ENCODE measurements at places on chromosomes 1 and 21. TPM values are rescaled to one million over a fixed set of nuclear protein-coding genes. Genes with fewer than 3 reads are reported as not detected.

The TFF2 gene
- not detected for total RNA-seq

The WNT3A gene
- 10.1 TPM for total RNA-seq

DNA sequence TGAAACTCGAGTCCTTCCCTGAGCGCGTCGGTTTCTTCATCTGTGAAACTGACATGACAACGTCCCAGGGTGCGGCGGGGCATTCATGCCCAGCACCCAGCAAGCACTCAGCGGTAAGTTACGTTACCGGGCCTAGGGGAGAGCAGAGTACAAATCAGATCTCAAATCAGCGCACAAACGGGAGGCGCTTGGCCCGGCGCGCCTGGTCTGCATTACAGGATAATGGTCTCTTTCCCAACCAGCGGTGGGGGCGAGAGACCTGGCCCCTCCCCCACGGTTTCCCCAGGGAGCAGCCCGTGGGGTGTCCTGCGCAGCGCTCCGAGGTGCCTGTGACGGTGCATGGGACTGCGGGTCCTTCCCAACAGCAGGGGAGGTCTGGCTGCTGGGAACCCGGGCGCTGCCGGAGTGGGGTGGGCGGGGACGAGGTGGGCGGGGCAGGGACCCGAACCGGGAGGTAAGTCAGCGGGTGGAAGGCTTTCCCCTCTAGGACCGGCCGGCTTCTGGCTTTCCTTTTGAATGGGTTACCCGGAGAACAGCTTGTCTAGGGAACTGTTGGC, 1.0 kb downstream of the TMEM51 start:
- peak overlapping the region; percentile 91 for H3K27ac ChIP-seq
- peak overlapping the region; percentile 59 for H3K4me3 ChIP-seq
- peak; percentile 71 for DNase-seq
- no peaks in the 10 kb centered on the region for H3K27me3 ChIP-seq

GRCh38 chr1:94282143-94282711, 44.8 kb upstream of the ARHGAP29 start:
- H3K4me3 ChIP-seq, result no peak overlapping the region
- no peak overlapping the region for H3K27ac ChIP-seq
- no peak for DNase-seq
- no peaks in the 10 kb centered on the region for H3K27me3 ChIP-seq
- H3K4me1 ChIP-seq, result peaks cover 5% of the 10 kb centered on the region

- DNase-seq, result no peak
- H3K4me1 ChIP-seq, result no peaks in the 10 kb centered on the region
- no peaks in the 10 kb centered on the region for H3K36me3 ChIP-seq
- no peak overlapping the region for H3K4me3 ChIP-seq
- no peaks in the 10 kb centered on the region for H3K27me3 ChIP-seq
- no peak overlapping the region for H3K27ac ChIP-seq
Measured at GRCh38 chr1:214588963-214589597, 13.9 kb upstream of the CENPF start.

The RSPH1 gene
- total RNA-seq, result 0.84 TPM

DNA sequence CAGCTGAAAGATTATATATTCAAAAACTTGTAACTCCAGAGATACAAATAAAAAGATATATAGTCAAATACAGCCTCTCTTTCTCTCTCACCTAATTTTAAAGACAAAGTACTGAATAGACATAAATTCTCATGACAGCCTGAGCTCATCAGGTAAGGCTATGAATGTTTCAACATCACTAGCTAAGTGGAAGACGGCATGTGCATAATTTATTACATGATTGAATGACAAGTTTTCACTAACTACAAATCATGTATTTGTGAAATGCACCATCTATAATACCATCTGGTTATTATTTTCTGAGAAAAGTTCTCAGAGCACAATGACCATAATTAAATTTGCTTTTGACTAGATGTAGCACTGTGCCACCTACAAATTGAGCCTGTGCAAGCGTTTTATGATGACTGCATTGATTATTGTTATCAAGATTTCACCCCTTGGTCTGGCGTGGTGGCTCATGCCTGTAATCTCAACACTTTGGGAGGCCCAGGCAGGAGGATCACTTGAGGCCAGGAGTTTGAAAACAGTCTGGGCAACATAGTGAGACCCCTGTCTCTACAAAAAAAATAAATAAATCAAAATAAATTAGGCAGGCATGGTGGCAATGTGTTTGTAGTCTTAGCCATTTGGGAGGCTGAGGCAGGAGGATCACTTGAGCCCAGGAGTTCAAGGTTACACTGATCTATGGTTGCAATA, 128.2 kb downstream of the APP start:
- H3K27me3 ChIP-seq, result no peaks in the 10 kb centered on the region
- H3K36me3 ChIP-seq, result peaks cover 4% of the 10 kb centered on the region
- no peak for DNase-seq
- H3K4me3 ChIP-seq, result no peak overlapping the region
- H3K27ac ChIP-seq, result no peak overlapping the region

GRCh38 chr1:200290010-200290685, 119.7 kb downstream of the ZNF281 start:
- H3K4me1 ChIP-seq, result no peaks in the 10 kb centered on the region
- no peak overlapping the region for H3K27ac ChIP-seq

The PODN gene
- total RNA-seq, result 56.5 TPM

DNA sequence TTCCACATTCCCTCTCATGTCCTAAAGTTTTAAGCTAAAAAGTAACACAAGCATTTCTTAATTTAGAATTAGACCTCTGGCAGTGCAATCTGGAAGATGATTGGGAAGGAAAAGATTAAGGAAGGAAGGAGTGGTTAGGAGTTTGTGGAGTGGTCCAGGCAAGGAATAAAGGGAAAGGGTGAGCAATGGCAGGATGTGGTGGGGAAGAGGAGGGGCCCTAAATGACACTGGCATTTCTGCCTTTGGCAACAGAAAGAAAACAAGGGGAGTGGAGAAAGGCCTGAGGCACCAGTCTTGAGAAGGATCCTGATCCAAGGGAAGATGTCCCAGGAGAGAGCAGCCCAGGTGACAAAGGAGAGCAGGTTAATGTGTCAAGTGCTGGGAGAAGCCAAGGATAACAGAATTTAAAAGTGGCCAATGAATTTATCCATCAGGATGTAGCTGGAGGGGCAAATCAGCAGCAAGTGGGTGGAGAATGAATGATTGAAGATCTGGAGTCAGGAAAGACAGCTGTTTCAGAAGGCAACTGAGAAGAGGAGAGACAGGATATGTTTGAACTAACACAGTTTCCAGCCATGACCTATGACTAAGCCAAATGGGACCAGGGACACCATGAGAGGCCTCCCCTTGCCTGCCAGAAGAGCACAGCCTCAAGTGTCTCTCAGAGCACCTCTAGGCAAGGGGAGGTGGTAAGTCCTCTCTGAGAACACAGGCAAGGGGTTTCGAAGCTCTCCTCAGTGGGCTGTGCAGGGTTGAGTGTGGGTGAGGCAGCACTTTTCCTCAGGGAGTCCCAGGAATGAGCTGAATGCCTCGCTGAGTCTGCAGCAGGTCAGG, 20.9 kb upstream of the LY9 start:
- no peak overlapping the region for H3K4me3 ChIP-seq
- H3K27me3 ChIP-seq, result no peaks in the 10 kb centered on the region
- H3K27ac ChIP-seq, result no peak overlapping the region
- no peaks in the 10 kb centered on the region for H3K4me1 ChIP-seq
- no peak for DNase-seq

The RNU1-1 gene
- 6,622 TPM for total RNA-seq

The ANGPTL1 gene
- 9.3 TPM for total RNA-seq

DNA sequence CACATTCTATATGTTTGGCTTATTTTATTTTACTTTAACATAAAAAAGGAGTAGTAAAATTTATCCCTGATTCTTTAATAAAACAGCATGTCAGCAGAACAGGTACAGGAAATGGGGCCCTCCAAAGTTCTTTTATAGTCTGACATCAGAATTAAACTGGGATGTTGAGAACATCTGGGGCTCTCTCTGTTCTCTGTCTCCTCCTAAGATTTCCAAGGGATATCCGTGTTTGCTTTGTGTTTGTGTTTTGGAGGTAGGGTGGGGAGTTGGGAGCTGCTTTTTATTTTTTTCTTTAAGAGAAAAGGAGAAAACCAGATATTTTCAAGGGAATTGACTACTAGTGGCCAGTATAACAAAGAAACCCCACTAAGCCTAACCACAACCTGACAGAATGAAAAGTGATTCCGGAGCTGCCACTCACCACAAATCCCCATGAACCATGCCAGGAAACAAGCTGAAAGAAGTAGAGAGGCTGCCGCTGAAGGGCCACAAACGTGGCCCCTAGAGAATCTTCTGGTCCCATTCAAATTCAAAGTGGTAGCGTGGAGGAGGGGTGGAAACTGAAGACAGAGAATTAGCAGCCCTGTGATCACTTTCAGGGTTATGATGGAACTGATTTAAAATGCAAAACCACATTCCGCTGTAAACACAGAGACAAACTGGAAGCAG, 369.6 kb upstream of the ADGRL2 start:
- no peaks in the 10 kb centered on the region for H3K36me3 ChIP-seq
- no peak for DNase-seq
- no peaks in the 10 kb centered on the region for H3K27me3 ChIP-seq
- peak overlapping the region; percentile 47 for H3K27ac ChIP-seq
- H3K4me3 ChIP-seq, result no peak overlapping the region

- H3K36me3 ChIP-seq, result peaks cover 5% of the 10 kb centered on the region
- peaks cover 13% of the 10 kb centered on the region for H3K4me1 ChIP-seq
- peak; percentile 55 for DNase-seq
- no peak overlapping the region for H3K4me3 ChIP-seq
Measured at GRCh38 chr1:15218287-15219279, 28.4 kb upstream of the FHAD1 start.

GRCh38 chr1:23168445-23169194, at the start of gene LUZP1:
TSS of gene LUZP1 (minus strand) at chr1:23168856.
- peak; percentile 92 for DNase-seq
- H3K4me1 ChIP-seq, result peaks cover 32% of the 10 kb centered on the region
- peak within 1 kb of the TSS; percentile 88 for H3K4me3 ChIP-seq
- no peaks in the 10 kb centered on the region for H3K27me3 ChIP-seq
- peak within 1 kb of the TSS; percentile 86 for H3K27ac ChIP-seq

DNA sequence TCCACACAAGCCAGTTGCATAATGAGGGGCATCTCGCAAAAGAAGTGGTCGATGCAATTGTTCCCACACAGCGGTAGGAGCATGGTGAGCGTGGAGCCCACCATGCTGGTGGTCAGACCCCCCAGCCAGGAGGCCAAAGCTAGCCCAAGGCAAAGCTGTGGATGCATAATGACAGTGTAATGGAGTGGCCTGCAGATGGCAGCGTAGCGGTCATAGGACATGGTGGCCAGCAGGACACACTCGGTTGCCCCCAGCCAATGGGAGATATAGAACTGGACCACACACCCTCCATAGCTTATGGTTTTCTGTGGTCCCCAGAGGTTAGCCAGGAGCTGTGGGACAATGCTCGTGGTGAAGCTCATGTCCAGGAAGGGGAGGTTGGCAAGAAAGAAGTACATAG, 4.3 kb downstream of the OR2C3 start:
- no peak overlapping the region for H3K27ac ChIP-seq
- no peak for DNase-seq
- no peaks in the 10 kb centered on the region for H3K4me1 ChIP-seq
- peaks cover 6% of the 10 kb centered on the region for H3K27me3 ChIP-seq

The MANEAL gene
- 6.9 TPM for total RNA-seq

- peaks cover 38% of the 10 kb centered on the region for H3K4me1 ChIP-seq
- H3K27me3 ChIP-seq, result no peaks in the 10 kb centered on the region
- no peak for DNase-seq
- no peak overlapping the region for H3K4me3 ChIP-seq
Measured at GRCh38 chr21:38311765-38312164, 55.0 kb downstream of the KCNJ15 start.

DNA sequence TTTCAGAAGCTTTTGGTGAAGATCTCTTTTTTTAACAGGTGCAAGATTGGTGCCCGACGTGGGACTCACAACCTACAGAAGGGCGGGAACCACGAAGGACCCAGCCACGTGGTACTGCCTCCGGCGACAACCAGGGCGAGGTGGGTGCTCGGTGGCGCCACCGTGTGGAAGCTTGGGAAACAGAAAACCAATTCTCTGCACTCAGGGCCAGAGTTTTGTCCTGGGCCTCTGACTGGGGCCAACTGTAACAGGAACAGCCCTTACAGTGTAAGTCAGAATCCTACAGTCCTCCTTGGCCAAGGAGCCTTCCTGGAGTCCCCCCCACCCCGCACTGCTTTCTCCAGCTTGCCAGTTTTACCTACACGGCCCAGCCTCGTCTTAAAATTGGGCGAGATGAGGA, 11.6 kb upstream of the S100A7A start:
- no peak overlapping the region for H3K4me3 ChIP-seq
- H3K27ac ChIP-seq, result no peak overlapping the region
- no peaks in the 10 kb centered on the region for H3K4me1 ChIP-seq
- peaks cover 5% of the 10 kb centered on the region for H3K27me3 ChIP-seq
- DNase-seq, result peak; percentile 86

- H3K4me3 ChIP-seq, result no peak overlapping the region
- H3K27ac ChIP-seq, result no peak overlapping the region
- DNase-seq, result no peak
- H3K4me1 ChIP-seq, result no peaks in the 10 kb centered on the region
- H3K36me3 ChIP-seq, result no peaks in the 10 kb centered on the region
Measured at GRCh38 chr1:76659171-76659940, 207.9 kb upstream of the ST6GALNAC5 start.

The PYGO2 gene
- 27.0 TPM for total RNA-seq

GRCh38 chr21:25967181-25967900, 203.2 kb downstream of the APP start:
- H3K27ac ChIP-seq, result peak overlapping the region; percentile 48
- no peaks in the 10 kb centered on the region for H3K27me3 ChIP-seq
- H3K36me3 ChIP-seq, result no peaks in the 10 kb centered on the region
- H3K4me1 ChIP-seq, result peaks cover 27% of the 10 kb centered on the region
- no peak overlapping the region for H3K4me3 ChIP-seq

DNA sequence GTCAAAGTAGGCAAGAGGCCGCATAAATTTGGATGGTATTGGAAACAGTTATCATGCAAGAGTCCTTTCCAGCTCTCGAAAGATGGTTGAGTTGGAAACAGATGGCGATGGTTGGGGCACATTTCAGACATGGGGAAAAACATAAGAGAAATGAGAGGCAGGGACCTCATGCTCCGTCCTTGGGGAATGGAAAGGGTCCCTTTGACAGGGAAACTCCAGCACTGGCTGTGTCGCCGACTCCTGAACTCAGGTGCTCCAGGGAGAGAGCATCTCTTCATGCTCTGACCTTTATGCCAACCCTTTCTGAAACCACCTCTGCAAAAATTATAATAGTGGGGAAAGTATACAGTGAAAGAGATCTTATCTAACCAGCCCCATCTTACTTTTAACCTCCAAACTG, 36.8 kb upstream of the COL6A2 start:
- no peaks in the 10 kb centered on the region for H3K36me3 ChIP-seq
- peaks cover 19% of the 10 kb centered on the region for H3K4me1 ChIP-seq

GRCh38 chr1:216785737-216786136, 62.5 kb upstream of the ESRRG start:
- no peak for DNase-seq
- no peaks in the 10 kb centered on the region for H3K27me3 ChIP-seq
- no peaks in the 10 kb centered on the region for H3K36me3 ChIP-seq
- H3K4me1 ChIP-seq, result no peaks in the 10 kb centered on the region
